Fibroblast of the aortic adventitia (primary cell): ENCODE measurements at places on chromosomes 5 and 9.

GRCh38 chr5:168661593-168662485 is 82.7 kb upstream of the PANK3 start:
- DNase-seq = no peak

- no peak for DNase-seq
These were observed 39.4 kb upstream of the ERCC6L2 start for GRCh38 chr9:95836072-95836471.

- DNase-seq = no peak
These were observed 28.3 kb upstream of the PTGS1 start for GRCh38 chr9:122342323-122343050.

- DNase-seq = no peak
These were observed 89.5 kb downstream of the TLE4 start for GRCh38 chr9:79661279-79661678.

- peak; percentile 43 for DNase-seq
These were observed 1.9 kb upstream of the SNAPC3 start for GRCh38 chr9:15420796-15421195.

- DNase-seq = no peak
These were observed 577.2 kb upstream of the ZNF608 start for GRCh38 chr5:125323613-125324012.

DNA sequence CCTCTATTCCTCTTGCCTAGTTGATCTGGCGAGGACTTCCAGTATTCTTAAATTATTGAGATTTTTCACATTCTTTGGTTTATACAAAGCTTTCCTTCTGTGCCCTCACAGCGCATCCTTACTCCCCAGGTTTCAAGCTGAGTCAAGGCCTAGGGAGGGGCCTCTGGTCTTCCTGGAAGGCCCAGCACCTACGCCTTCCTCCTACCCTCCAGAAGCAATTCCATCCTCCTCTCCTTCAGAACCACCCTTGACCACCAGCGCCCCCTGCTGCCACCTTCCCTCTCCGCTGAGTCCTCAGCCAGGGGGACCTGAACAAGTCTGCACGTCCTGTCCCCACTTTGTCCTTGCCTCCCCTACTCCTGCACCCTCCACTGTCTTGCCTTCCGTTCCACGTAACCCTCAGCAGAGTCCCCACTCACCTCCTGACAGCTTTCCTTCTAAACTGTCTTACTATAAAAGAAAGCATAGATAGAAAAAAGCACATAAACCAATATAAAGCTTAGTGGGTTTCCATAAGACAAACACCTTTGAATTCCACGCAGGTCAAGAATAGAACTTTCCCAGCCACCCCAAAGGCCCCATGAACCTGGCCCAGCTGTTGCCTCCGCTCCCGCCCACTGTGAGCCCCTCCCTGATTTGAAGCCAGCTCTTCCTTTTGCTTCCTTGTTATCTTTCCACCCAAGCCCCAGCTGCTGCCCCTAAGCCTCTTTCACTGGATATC is 63.0 kb upstream of the CTSL start:
- DNase-seq = peak; percentile 74

GRCh38 chr5:124747791-124748686 is 1.6 kb upstream of the ZNF608 start:
- peak; percentile 53 for DNase-seq
